NCI-H1694 (cell line): ENCODE measurements at places on chromosomes 5 and 9.

- DNase-seq = no peak
These were observed 278.2 kb downstream of the CSNK1G3 start for GRCh38 chr5:123790226-123790625.

- no peak for DNase-seq
These were observed 94.7 kb downstream of the SERINC5 start for GRCh38 chr5:80161165-80161564.

GRCh38 chr5:143699121-143699520 is 112.8 kb upstream of the HMHB1 start:
- no peak for DNase-seq

GRCh38 chr5:66333192-66333591 is 189.1 kb downstream of the SREK1 start:
- no peak for DNase-seq

DNA sequence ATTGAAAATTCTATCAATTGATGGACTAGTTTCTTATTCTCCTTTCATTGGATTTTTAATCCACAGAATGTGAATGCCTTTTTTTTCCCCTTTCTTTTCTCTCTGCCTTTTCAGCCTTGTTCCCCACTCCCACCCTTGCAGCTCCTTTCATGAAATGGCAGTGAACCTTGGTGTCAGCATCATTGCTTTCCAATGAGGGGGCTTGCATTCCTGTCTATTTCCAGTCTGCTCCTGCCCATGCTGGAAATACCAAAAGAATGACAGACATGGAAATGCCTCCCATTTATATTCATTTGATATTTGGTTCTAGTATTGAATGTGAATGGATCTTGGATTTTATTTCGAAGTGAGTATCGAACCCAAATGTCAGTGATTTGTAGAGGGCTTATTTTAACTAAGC is 162.7 kb upstream of the SGCD start:
- DNase-seq = no peak

- DNase-seq = no peak
These were observed 32.1 kb downstream of the VCAN start for GRCh38 chr5:83503662-83504061.

- no peak for DNase-seq
These were observed 22.9 kb downstream of the TENT4A start for GRCh38 chr5:6736106-6736505.

GRCh38 chr5:107674655-107675054 is 3.9 kb upstream of the EFNA5 start:
- DNase-seq = no peak

DNA sequence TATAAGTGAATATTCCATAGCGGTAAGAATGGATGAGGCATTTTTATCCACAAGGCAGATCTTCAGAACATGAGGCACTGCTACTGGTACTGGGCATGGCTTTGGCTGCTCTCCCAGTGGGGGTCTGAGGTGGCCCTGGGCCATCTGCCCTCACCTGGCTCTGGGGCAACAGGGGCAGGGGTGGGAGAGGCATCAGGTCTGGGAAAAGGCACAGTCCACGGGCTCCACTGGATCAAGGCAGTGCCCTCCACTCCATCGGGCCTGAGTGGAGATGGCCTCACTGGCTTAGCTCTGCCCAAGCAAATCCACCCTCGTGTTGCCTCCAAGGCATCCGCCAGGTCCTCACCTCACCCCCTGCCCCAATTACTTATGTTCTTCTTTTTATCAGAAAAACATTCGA is 10.9 kb upstream of the NKD2 start:
- DNase-seq = no peak

DNA sequence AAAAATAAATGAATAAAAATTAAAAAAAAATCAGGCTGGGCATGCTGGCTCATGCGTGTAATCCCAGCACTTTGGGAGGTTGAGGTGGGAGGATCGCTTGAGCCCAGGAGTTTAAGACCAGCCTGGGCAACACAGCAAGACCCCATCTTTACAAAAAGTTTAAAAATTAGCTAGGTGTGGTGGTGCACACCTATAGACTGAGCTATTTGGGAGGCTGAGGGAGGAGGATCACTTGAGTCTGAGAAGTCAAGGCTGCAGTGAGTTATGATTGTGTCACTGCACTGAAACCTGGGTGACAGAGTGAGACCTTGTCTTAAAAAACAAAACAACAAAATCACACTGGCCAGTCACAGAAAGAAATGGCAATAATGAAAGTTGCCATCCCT is 3.4 kb upstream of the CNTRL start:
- no peak for DNase-seq

DNA sequence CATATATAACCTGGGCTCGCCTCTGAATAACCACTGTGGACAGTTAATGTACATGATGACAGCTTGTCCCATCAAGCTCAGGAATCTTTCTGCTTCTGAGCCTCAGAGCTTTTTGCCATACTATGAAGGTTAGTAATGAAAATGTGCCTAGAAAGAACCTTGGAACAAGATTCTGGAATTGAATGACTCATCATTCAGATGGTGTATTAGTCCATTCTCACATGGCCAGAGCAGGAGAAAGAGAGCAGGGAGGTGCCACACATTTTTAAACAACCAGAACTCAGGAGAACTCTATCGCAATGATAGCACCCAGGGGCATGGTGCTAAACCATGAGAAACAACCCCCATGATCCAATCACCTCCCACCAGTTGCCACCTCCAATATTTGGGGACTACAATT is 542.1 kb downstream of the PRR16 start:
- no peak for DNase-seq

DNA sequence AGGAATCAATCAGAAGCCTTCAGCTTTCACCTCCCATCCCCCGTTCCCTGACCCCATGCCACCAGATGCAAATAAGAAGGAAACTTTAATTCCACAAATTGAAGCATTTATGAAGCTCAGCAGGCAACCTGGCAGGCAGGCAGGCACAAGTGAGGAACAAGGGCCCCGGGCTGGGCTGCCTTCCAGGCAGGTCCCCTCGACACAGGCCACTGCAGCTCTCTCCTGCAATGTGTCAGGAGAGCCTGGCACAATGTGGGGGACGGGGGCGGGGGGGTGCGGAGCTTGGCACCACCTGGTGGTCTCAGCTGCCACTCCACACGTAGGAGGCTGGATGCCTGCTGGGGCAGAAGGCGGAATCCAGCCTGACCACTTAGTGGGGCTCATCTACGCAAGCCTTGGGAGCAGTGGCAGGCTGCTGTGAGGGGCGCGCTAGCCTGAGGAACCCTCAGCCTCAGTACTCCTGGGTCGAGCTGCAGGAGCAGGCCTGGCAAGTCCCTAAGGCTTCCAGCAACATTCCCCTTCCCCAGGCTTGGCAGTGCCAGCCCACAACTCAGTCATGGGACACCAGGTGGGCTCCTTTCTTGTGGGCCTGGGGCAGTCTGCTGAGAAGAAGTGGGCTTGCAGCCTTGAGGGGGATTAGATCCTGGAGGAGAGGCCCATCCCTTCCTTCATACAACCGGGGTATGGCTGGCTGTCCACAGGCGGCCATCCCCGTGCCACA is 50.2 kb upstream of the KCNMB1 start:
- DNase-seq = peak; percentile 10
